Thymus (tissue), 14 donors: ENCODE measurements at places on chromosomes 6 and 20.

GRCh38 chr20:49584418-49585382 is 16.8 kb upstream of the PTGIS start:
- H3K4me3 ChIP-seq = no peak overlapping the region
- no peak overlapping the region for H3K27ac ChIP-seq
- DNase-seq = no peak
- no peaks in the 10 kb centered on the region for H3K36me3 ChIP-seq
- no peaks in the 10 kb centered on the region for H3K4me1 ChIP-seq
- H3K27me3 ChIP-seq = peaks cover 14% of the 10 kb centered on the region

- H3K4me3 ChIP-seq = no peak overlapping the region
- no peak overlapping the region for H3K27ac ChIP-seq
- DNase-seq = no peak
- H3K36me3 ChIP-seq = no peaks in the 10 kb centered on the region
- no peaks in the 10 kb centered on the region for H3K4me1 ChIP-seq
- H3K27me3 ChIP-seq = no peaks in the 10 kb centered on the region
Measured at GRCh38 chr20:34806255-34806654, 19.2 kb downstream of the NCOA6 start.

DNA sequence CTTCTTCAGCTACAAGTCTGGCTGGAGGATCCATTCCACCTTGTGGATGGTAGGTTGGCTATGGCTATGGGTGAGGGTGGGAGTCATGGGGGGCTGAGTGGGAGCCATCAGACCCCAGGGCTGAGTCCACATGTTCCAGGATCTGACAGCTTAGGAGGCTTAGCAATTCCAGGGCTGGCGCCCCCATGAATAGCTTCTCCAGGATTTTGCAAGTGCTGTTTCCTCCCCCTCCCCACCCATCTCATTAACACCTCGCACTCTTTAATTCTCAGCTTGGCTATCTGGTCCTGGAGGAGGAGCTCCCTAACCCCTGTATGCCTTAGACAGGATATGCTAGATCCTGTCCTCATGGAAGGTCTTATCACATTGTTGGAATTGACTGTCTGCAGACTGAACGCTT is 39.0 kb upstream of the ANGPT4 start:
- no peak for DNase-seq
- no peaks in the 10 kb centered on the region for H3K36me3 ChIP-seq
- H3K27ac ChIP-seq = no peak overlapping the region
- H3K4me3 ChIP-seq = no peak overlapping the region

DNA sequence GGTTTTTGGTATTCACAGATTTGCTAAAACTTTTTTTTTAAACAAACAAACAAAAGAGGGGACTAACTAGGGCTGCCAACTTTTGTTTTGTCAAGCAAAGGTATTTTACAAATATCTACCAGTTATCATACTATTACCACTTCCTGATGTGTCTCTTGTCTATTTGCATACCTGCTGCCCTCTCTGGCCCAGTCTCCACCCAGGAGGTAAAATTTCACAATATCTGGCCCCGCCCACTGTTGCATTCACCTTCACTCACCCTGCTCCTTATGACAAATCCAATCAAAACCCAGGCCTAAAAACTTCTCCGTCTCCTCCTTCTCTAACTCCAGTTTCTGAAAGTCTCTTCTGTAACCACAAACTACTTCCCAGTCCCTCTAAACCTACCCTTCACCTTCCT is 82.2 kb downstream of the TRERF1 start:
- H3K4me3 ChIP-seq = no peak overlapping the region
- H3K4me1 ChIP-seq = peaks cover 58% of the 10 kb centered on the region
- H3K36me3 ChIP-seq = no peaks in the 10 kb centered on the region
- H3K27me3 ChIP-seq = no peaks in the 10 kb centered on the region
- no peak overlapping the region for H3K27ac ChIP-seq

GRCh38 chr20:57223648-57224489 is 42.6 kb downstream of the BMP7 start:
- H3K27ac ChIP-seq = peak overlapping the region; percentile 67
- H3K4me3 ChIP-seq = no peak overlapping the region
- no peak for DNase-seq
- peaks cover 3% of the 10 kb centered on the region for H3K4me1 ChIP-seq
- no peaks in the 10 kb centered on the region for H3K36me3 ChIP-seq
- no peaks in the 10 kb centered on the region for H3K27me3 ChIP-seq
